Chondrocyte (in vitro differentiated cells): ENCODE measurements at places on chromosomes 16 and 17.

GRCh38 chr16:68790130-68790761 lies 53.1 kb upstream of the TANGO6 start:
- DNase-seq = no peak

- no peak for DNase-seq
These were observed 17.5 kb upstream of the RPTOR start for GRCh38 chr17:80527016-80527645.

DNA sequence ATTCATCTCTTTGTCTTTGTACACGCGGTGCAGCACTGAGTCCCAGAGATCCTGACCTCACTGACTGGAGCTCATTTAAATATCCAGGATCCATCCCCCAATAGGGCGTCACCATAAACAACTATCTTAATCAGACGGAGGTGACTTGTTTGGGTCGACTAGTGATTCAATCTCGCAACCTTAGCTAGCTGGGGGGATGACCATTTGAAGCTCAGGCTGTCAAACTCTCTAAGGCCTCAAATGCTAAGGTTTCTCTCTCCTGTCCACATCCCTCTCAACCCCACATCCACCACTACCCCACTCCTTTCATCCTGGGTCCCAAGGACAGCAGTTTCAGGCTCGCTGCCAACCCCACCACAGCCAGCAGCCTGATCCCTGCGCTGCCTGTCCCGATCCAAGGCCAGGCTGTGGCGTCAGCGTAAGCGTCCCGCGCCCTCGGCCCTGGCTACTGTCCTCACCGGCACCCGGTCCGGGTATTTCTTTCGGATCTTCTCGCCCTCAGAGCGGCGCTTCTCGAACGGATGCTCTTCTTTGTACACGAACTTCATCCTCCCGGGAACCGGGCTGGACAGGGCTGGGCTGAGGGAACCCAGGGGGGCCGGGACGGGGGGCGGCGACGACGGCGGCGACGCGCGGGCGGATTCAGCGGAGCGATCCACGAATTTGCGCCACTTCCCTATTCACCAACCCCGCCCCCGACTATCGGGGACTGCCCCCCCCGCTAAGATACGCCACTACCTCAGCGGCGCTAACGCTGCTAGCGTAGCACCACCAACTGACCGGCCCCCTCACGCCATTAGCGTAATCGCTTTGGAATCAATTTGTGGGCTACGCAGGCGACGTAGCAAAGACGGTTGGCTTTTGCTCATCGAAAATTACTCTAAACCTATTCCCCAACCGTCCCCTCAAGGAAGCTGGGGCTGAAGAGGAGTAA lies at the start of gene GABARAP:
GABARAP (minus strand) TSS at position 667 of the 934 bp plus-strand sequence; CDS start at position 548, 119 bp downstream.
- no peak for DNase-seq

DNA sequence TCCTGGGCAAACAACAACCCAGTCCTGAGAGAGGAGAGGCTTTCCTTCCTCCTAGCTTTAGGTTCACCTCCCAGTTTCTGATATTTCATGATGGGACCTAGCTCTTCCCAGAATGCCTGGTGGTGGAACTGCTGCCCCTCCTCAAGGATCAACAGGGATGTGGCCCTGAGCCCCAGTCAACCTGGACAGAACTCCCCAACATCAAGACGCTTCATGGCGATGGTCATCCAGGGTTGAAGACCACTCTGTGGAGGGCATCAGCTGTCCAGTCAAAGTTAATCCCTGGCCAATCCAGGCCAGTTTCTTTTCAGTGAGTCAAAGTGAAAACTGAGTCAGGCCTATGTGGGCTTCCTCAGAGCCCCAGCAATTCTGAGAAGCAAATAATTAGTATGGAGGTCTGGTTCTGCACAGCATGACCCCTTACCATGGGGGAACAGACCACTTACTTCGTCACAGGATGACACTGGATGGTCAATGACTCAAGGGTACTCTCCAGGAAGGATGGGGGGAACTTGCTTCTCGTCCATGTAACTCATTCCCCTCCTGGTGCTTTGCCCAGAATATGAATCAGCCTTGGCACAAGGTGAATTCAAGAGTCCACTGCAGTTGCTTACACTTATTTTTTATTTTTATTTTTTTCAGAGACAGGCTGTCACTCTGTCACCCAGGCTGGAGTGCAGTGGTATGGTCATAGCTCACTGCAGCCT lies 14.7 kb upstream of the XYLT2 start:
- no peak for DNase-seq

- DNase-seq = no peak
These were observed 211.5 kb upstream of the TNRC6C start for GRCh38 chr17:77746896-77747554.

- DNase-seq = peak; percentile 59
These were observed 133.1 kb downstream of the SDK2 start for GRCh38 chr17:73510981-73511718.

DNA sequence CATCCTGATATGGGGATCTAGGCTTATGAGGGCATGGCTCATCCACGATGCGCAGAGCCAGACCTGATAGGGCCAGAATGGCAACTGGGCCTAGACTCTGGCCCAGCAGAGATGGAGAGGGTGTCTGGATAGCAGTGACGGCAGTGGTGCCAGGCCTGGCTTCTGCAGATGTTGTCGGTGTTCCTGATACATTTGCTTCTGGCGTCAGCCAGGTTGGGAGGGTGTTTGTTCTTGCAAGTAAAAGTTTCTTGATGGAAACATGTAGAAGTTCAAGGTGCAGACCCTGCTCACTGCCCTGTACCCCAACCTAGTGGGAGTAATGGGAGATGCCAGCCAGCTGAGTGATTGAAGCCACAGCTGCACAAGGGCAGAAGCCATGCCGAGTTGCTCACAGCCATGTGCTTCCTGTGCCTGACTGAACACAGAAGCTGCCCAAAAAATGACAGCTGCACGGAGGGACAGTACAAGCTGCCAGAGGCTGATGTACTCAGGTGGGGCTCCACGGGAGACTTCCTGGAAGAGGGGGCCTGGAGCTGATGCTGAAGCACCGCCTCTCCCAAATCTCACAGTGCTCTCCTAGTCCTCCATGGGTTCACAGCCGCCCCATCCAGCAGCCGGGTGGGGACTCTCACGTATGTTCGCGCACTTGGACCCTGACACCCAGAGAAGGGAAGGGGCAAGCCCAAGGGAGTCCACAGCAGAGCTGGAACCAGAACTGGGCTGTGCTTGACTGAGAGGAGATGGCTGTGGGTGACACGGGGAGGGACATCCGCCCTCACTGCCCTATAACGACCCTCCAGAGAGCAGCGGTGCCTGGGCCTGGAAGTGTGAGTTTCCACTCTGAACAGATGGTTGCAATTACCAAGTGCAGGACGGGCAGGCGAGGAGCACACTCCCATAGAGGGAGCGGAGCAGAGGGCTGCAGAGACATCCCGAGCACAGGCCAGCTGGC lies 78.7 kb downstream of the N4BP1 start:
- peak; percentile 90 for DNase-seq
